Amniotic stem cell (primary cell): ENCODE measurements at places on chromosomes 1 and 21.

GRCh38 chr1:188463919-188464318, 1635.2 kb downstream of the PLA2G4A start:
- DNase-seq, result no peak

GRCh38 chr1:20187103-20187812, 940 bp upstream of the PLA2G2C start:
- no peak for DNase-seq

DNA sequence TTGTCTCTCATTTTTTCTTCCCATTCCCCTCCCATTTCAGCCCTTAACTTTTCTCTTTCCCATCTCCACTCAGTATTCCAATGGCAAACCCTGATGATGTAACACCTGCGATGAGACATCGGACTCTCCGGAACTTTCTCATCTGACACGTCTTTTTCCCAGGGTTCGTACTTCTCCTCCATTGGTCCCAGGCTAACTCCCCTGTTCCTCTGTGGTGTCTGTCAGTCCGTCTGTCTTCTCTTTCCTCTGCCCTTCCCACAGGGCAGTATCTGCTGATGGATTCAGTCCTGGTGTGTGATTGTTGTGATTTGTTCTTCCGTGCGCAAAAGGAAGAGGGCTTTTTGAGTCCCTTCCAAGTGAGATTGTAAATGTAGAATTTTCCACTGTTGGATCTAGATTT, 27.7 kb downstream of the VANGL2 start:
- DNase-seq, result no peak

- DNase-seq, result peak; percentile 86
Observed at GRCh38 chr21:36927719-36928117, 38.8 kb downstream of the HLCS start.

- DNase-seq, result no peak
Observed at GRCh38 chr1:244089561-244089960, 38.5 kb downstream of the ZBTB18 start.
